ENCODE measurements at places on chromosomes 2 and 18.

- no peak for DNase-seq
Measured at GRCh38 chr2:109159096-109159495, 30.1 kb downstream of the SH3RF3 start.

DNA sequence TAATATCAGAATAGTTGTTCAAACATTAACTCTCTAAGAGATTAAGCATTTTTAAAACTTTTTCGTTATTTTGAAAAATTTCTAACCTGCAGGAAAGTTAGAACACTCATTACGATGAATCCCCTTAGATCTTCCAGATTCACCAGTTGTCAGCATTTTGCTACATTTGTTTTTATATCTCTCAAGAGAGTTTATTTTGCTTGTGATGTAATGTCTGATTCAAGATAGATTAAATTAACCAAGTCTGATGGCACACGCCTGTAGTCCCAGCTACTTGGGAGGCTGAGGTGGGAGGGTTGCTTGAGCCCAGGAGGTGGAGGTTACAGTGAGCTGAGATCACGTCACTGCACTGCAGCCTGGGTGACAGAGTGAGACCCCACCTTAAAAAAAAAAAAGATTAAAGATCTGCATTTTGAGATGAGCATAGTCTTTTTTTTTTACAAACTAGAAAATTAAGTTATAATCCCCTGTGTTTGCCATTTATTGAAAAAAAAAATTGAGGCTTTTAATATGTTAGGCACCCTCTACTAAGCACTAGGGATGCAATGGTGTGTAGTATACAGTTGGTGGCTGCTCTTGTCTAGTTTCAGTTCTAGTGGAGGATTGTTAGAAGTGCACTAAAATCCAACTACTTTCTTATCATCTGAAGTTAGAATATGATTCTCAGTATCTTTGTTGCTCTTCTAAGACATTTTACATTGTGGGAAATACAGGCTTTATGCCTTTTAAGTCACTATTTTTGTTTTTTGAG is 20.9 kb downstream of the RAB10 start:
- DNase-seq = no peak

- no peak for DNase-seq
Measured at GRCh38 chr2:239531456-239532241, 130.8 kb upstream of the HDAC4 start.

DNA sequence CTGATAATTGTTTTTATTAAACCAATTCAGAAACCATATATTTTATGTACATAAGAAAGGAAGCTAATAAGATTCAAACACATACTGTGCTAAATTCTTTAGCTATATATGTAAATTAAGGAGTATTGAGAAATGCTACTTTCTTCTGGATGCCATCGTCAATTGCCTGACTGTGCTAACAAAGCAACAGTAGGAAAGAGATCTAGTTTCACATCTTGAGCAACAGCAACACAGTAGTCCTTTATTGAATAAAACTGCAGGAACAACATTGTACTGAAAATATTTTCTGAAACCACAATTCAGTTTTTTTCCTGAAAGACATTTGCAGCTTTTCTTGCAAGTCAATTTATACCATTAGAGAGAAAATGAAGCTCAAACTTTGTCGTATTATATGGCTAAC is 1404.9 kb upstream of the SLC39A10 start:
- DNase-seq = no peak

GRCh38 chr18:23861805-23862470 is 152.6 kb upstream of the TTC39C start:
- DNase-seq = no peak

- DNase-seq = no peak
Measured at GRCh38 chr2:116802671-116803070, 1011.8 kb upstream of the DDX18 start.

DNA sequence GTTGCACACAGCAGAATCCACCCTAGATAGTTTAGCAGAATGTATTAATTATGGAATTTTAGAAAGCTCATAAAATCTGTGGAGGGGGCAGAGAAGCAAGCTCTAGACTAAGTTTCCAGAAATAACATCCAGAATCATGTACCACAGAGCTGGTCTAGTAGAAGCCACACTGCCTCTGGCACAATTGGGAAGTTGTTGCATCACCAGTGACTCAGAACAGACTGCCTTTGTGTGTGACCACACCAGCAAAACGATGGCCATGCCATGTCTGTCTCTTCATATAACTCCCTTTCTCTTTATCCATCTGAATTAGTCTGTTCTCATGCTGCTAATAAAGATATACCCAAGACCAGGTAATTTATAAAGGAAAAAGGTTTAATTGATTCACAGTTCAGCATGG is 158.9 kb downstream of the CCDC148 start:
- no peak for DNase-seq

- no peak for DNase-seq
Measured at GRCh38 chr2:10188211-10188610, 65.7 kb downstream of the RRM2 start.

DNA sequence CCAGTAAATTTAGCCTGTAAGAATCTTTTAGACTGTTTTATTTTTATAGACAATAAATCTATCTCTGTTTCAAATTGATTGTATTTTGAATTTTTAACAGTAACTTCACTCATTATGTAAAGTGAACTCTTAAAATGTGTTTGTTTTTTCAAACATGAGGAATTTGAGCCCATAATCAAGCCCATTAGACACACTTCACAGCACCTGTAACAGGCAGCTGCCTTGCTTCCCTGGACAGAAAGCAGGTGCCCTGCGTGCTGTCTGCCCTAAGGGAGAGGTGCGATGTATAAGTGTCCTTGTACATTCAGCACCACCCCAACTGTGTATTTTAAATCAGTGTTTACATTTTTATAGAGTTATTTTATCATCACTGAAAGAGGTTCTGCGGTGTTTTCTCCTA is 186.5 kb upstream of the TPO start:
- peak; percentile 27 for DNase-seq

DNA sequence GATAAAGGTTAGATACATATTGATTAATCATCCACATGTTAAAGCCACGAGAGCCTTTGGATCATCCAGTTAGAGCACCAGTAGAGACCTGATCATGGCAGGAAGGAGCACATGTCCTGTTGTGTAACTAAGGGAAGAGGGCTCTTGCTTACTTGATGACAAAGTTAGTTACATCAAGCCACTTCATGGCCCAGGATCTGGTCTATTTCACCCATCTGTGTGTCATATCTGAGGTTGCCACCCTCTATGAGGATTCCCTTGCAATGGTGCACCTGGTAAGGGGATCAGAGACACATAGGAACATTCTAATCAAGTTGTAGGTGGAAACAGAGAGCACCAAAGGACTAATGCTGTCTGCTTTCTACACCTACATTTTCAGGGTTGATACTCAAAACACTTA is 6.7 kb downstream of the ANKAR start:
- DNase-seq = no peak

DNA sequence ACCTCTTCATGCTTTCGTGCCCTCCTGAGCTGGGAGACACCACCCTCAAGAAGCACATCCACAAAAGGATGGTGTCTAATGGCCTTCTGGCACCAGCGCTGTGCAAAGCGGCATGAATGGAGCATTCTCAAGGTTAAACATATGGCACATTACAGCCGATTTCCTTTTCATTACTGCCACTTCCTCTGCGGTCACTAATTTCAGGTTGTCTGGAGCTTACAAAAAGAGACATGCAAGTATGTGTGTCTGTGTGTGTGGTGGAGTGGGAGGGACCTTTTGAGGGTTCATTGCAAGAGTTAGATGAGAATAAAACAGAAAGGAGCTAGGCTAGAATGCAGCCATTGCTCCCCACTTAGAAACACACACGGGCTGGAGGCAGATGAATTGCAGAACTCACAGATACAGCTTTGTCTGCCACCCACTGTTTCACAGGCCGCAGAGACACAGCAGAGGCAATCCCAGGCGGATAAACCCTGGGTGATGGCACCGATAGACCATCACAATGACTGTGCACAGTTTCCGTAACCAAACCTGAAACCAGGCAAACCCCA is 76.0 kb downstream of the TGIF1 start:
- no peak for DNase-seq

- DNase-seq = no peak
Measured at GRCh38 chr2:174088706-174089460, 123.7 kb upstream of the SP3 start.

DNA sequence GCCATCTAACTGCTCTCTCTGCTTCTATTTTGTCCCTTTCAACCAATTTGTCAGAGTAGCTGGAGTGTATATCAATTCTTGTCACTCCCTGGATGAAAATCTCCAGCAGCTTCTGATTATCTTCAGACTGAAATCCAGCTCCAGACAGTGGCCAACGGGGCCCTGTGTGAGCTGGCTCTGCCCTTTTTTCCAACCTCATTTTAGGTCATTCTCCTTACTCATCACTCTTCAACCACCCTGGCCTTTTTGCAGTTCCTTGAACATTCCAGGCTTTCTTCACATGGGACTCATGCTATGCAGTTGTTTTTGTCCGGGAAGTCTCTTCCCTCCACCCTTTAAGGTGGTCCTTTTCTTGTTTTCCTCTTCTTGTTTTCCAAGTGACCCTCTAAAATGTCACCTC is 15.4 kb upstream of the FAP start:
- no peak for DNase-seq

GRCh38 chr2:42754776-42755140 is 9.2 kb downstream of the OXER1 start:
- DNase-seq = no peak

- no peak for DNase-seq
Measured at GRCh38 chr2:54845094-54845493, 121.6 kb downstream of the EML6 start.

DNA sequence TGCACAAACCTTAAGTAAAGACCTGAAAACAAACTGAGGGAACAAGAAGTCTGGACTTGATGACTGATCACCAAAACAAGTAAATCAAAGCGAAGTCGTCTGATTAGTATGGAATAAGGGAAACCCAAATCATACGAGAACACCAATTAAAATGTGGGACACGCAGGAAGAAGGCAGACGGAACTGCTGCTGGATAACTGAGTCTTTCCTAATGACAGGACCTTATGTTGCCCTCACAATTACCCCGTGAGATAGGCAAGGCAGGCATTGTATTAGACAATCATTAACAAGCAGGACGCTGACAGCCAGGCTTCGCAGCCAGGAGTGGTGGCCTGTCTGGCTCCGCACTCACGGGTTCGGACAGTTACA is 614 bp upstream of the COQ10B start:
- no peak for DNase-seq

- DNase-seq = no peak
Measured at GRCh38 chr2:37560241-37560848, 111.1 kb downstream of the CDC42EP3 start.

DNA sequence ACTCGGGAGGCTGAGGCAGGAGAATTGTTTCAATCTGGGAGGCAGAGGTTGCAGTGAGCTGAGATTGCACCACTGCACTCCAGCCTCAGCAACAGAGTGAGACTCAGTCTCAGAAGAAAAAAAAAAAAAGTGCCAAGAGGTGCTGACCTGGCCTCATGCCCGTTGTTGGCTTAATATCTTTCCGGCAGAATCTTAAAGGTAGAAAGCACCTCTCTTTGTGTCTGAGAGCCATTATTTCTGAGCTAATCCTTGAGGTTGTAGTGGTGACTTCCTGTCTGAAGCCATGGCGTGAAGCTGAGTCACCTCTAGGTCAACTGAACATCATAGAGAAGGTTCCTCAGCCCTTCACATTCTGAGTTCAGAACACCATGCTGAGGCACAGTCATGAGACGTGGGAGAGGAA is 60.4 kb downstream of the WDSUB1 start:
- DNase-seq = no peak

GRCh38 chr2:177010861-177011260 is 201.7 kb upstream of the HNRNPA3 start:
- no peak for DNase-seq

- DNase-seq = no peak
Measured at GRCh38 chr2:41431756-41432155, 616.1 kb upstream of the PKDCC start.

DNA sequence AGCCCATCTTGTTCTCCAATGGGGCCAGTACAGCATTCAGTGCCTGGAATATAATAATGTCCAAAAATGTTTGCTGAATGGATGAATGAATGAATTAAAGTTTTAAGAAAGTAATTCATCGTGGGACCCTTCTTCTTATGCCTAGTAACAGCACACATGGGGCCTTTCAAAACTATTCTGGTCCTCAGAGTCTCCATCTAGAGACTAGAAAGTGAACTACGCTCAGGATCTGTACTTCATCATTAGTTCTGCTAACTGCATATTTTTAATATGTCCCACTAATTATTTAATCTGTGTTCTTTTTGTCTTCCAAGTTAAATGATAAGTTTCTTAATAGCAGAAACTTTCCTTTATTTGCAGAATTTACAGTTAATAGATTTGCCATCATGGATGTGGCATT is 172.5 kb downstream of the SMAD2 start:
- no peak for DNase-seq

GRCh38 chr2:10865841-10866240 is 45.9 kb upstream of the KCNF1 start:
- no peak for DNase-seq

DNA sequence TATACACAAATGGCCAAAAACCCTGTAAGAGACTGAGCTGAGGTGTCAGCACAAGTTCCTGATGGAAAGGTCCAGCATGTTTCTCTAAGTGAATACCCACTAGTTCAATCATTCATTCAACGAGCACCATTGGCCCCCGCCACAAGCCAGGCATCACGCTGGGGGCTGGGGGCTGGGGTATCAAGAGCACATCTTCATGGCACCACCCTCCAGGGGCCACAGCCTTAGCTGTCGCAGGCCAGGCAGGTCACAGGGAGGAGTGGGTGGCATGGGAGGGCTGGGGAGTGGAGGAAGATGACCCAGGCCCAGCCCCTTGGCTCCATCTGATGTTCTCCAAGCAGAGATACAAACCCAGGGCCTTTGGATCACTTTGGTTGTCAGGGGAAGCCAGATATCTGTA is 97.9 kb downstream of the ACKR3 start:
- no peak for DNase-seq

GRCh38 chr2:237603049-237603717 is 12.6 kb upstream of the RAB17 start:
- DNase-seq = no peak

- DNase-seq = no peak
Measured at GRCh38 chr2:39394516-39394961, 42.5 kb downstream of the MAP4K3 start.

DNA sequence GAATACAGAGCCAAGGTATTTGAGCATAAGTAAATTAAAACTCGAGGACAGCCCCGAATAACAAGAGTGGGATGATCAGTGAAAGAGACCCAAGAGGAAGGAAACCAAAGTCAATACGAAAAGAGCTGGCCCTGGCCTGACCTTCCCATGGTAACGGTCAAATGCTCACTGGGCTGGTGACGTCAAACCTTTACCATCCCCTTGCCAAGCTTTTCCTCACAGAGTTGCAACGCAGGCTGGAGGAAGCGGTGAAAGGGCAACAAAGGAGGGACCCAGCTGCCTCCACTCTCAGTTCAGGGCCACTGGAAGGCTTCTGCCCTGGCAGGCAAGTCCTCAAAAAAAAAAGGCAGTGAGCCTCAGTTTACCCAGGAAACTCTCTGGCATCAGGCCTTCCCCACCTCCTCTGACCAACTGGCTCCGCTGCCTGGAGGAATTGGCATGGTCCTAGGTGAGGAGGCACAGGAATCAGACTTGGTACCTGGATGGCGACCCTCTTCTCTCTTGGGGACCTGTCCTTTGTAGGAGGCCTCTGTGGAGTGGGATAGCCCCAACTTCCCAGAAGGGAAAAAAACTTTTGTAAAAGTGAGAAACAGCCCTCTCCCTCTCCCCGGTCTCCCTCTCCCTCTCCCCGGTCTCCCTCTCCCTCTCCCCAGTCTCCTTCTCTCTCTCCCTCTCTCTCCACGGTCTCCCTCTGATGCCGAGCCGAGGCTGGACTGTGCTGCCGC is 212.4 kb downstream of the ANAPC1 start:
- no peak for DNase-seq

GRCh38 chr18:7566567-7567473 is at the start of gene PTPRM:
TSS of gene PTPRM (plus strand) at chr18:7567316. CDS start at chr18:7567819, 503 bp downstream.
- peak; percentile 73 for DNase-seq

- no peak for DNase-seq
Measured at GRCh38 chr18:36532394-36532793, 234.9 kb downstream of the FHOD3 start.
